NCI-H2107 (cell line): ENCODE measurements at places on chromosomes 4 and X.

DNA sequence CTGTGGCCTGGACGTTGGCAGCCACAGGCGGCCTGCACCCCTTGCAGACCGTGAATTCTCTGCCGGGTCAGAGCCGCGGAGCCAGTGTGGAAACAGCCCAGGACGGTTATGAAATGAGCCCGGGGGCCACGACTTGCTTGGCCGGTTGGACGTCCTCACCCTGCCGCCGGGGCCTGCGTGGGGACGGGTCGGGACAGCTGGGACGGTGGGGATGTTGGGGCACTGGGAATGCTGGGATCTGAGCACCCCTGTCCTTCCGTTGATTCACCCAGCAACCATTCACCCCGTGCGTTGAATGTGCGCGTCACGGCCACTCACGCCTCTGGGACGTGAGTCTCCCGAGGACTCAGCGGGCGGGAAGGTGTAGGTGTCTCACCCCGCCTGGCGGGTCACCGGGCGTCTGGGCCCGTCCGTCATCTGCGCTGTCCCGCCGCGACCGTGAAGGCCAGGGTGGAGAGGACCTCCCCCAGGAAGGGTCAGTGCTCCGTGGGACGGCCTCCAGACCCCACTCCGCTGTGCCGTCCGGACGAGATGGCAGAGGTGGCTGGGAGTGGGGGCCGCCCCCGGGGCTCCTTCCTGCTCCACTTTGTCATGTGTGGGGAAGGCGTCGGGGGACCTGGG lies 4.5 kb upstream of the PLCXD1 start:
- DNase-seq = no peak

GRCh38 chrX:153549807-153550206 lies 32.4 kb downstream of the ATP2B3 start:
- DNase-seq = no peak

DNA sequence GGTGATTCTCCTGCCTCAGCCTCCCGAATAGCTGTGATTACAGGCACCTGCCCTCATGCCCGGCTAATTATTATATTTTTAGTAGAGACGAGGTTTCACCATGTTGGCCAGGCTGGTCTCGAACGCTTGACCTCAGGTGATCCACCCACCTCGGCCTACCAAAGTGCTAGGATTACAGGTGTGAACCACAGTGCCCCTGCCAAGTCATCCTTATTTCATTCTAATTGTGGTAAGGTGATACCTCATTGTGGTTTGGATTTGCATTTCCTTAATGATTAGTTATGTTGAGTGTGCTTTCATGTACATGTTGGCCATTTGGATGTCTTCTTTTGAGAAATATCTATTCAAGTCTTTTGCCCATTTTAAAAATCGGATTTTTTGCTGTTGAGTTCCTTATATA lies 93.0 kb downstream of the USP9X start:
- no peak for DNase-seq

GRCh38 chr4:38132107-38132673 lies 172.0 kb downstream of the PTTG2 start:
- DNase-seq = no peak

- DNase-seq = no peak
These were observed 755.1 kb upstream of the IGFBP7 start for GRCh38 chr4:57865264-57865663.

GRCh38 chrX:153773218-153773611 lies 7.6 kb upstream of the SRPK3 start:
- DNase-seq = no peak

GRCh38 chr4:19823781-19824180 lies 427.9 kb upstream of the SLIT2 start:
- DNase-seq = no peak

DNA sequence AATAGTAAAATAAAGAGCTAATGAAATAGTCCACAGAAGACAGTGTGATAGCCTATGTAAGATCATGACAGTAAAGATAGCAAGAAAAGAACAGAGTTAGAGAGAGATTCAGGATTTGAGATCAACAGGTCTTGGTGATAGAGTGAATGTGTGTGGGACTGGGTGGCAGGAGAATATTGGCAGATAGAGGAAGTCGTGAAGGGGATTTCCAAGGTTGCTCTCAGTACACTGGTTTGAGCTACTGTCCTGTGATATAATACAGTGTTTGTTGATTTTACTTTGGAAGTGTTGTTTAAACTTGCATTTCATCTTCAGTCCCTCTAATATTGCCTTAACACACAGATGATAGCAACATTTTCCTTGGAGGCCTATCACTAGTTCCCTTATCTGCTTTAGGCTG lies 44.1 kb downstream of the DTHD1 start:
- no peak for DNase-seq

DNA sequence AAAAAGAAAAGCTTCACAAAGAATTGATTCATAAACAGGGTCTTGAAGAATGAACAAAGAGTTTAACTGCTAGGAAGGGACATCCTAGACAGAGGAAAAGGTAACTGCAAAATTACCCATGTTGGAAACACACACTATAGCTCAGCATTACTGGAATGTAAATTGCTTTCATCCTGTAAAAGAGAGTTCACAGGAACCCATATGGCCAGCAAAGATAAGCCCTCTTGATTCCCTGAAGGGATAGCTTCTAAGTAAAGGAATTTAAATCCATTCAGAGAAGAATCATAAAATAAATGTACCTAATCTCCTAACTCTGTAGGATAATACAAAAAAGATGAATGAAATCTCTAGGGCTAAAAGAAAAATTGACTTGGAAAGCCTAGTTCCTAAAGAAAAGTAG lies 107.1 kb upstream of the INTU start:
- DNase-seq = no peak

DNA sequence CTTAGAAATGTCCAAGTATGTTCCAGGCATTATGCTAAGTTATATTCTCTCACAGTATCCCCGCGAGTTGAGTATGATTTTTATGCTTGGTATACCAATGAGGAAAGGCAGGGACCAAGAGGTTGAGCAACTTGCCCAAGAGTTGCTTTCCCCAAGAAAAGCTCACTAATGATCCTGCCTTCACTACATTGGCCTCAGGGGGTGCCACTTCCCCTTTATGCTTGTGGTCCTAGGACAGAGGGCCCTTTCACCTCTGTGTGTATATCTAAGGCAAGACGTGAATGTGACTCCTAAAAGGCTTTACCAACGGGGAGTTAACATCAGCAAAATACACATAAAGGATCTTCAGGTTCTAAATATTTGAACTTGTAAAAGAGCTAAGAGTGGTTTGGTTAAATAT lies 164.4 kb upstream of the CPEB2 start:
- DNase-seq = no peak

DNA sequence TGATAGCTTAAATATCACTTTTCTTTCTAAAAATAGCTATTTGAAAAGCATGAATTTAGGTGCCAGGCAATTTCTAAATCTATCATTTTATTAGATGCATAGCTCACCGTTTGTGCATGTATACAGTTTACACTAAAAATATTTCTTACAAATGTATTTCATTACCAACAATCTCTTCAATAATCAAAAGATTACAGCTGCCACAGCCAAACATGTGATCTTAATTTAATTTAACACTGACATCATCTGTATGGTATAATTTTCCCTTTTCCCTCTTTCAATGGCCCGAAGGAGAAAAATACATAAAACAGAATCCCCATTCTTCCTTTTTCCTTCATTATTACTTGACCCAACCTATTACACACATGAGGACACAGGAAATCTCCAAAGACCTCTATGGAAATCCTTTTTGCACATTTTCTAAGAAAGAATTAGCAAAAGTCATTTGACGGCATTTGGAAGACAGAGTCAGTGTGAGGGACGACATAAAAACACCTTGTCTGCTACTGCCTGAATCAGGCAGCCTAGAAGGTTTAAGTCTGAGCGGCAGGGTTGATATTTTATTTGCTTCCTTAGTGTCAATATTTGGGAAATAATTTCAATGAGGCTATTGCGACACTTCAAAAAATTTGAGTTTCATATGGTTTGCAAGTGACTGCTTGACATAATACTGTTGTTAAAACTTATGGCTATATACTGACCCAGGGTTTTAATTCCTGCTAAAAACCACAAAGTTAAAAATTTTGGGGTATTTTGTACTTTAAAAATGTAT lies 111.2 kb downstream of the TTC29 start:
- DNase-seq = no peak

DNA sequence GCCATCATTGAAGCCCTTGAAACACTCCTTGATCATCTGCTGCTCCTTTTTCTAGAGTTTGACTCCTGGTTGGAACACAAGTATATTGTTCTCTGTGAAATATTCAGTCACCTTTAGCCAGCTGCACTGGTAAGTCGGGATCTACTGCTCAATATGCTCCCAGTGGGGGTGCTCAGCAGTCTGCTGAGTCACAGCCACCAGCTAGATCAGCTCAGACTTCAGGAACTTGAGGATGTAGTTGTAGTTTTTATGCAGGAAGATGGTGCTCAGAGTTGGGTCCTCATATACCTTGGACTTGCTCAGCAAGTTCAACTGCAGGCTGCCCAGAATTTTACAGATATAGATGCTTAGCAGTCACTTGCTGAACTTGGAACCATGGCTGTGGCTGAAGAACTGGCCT lies 202.5 kb upstream of the RPL34 start:
- DNase-seq = no peak
